ENCODE measurements at places on chromosomes 5 and 9.

DNA sequence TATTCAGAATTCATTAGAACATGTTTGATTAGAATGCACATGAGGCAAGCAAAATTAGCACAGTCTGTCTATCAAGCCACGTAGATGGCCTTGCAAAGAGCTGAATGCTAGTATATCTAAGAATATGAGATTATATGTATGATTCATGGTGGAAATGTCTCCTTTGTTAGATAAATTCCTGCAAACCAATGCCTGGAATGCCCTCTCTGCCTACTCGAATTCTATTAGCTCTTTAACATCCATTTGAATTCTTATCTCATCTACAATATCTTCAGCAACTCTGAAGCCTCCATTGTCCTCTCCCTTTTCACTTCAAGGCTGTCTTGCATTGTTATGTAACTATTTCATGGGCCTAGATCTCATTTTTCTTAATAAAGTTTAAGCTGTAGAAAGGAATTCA, 205.5 kb downstream of the TMC1 start:
- DNase-seq, result peak; percentile 11

- no peak for DNase-seq
Measured at GRCh38 chr5:22109315-22109714, 743.8 kb downstream of the CDH12 start.

DNA sequence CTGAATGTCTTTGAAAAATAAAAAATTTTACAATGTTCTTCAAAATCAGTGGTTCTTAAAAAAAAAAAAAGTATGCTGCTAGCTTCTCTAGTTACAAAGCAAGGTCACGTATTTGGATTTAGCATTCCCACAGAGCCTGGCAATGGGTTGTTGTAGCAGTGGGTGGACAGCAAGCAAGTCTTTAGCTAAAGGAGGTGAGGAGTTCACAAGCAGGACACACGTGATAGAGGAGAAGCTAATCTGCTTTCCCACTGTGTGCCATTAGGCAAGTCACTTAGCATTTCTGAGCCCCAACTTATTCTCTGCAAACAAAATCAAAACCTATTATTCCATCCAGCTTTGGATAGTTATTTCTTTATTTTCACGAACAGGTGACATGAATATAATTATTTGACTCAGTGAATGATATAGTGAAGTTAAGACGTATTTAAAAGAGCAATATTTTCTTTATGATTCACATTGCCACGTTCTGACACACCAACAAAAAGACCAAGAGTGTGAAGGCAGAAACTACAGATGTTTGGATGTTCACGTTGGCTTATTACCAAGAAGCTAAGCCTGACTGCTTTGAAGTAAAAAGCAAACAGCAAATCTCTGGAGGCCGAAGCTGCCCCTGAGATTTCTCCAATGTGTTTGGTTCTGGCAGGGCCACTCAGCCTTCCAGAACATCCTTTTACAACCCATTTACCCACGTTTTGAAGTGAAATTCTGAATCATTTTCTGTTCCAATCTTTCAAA, 612.1 kb upstream of the CDH6 start:
- no peak for DNase-seq

DNA sequence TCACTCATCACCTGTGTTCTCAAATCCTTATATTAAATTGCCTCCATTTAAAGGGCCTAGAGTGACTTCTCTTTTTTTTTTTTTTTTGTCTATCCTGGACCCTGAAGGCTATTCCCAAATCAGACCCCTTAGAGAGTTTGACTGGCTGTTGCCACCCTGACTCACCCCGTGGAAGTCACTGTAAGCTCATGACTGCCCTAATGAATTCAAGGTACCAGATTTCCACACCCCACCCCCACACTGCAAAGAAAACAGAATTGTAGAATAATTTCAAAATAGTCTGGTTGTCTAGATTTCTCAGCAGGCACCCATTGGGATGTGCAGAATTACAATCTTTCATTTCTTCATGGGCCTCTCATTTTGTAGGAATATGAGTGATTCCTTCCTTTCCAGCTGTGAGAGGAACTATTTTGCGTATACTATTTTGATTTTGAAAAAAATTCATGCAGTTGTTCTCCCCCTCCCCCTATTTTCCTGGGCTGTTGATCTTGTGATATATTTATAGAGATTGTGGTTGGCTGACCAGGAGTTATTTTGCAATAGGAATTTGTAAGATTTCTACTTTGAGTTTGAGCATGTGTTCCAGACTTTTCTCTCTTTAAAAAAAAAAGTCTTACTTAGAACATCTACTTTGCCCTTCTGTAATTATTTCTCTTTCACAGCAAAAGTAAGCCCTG, 79.1 kb downstream of the ZNF618 start:
- peak; percentile 94 for DNase-seq

GRCh38 chr5:172713113-172713808, 57.7 kb downstream of the DUSP1 start:
- DNase-seq, result no peak

DNA sequence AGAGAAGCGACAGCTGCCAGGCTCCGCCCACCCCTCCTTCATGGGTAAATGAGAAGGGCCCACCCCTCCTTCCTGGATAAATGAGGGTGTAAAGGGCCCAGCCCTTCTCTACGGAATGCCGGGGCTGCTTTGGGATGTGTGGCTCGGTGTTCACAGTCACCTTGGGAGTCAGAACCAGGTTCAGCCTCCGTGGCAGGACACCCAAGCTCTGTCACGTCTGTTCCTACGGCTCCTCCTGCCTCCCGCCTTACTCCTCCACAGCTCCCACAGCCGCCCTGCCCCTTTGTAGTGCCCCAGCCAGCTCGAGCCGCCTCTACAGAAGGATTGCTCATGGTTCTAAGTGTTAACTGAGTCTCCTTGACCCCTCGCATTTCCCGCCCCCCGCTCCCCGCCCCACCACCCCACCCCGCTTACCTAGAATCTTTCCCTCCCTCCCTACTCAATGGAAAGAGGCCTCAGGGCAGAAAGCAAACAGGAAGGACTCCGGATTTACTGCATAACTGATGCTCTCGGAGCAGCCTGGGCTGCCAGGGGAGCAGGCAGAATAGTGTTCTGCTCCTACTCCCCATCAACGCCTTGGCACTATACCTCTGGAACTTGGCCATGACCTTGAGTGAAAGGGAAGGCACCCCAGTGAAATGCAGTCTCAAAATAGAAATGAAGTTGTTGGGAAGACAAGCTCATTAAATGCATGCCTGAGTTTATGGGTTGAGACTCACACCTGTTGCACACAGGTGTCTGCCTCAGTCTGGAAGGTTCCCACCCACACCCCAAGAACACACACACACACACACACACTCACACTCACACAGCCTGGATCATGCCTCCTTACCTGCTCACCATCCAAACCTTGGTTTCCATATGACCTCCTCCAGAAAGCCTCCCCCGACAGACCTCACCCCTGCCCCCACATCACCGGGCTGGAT, 59.6 kb downstream of the NEURL1B start:
- DNase-seq, result no peak

DNA sequence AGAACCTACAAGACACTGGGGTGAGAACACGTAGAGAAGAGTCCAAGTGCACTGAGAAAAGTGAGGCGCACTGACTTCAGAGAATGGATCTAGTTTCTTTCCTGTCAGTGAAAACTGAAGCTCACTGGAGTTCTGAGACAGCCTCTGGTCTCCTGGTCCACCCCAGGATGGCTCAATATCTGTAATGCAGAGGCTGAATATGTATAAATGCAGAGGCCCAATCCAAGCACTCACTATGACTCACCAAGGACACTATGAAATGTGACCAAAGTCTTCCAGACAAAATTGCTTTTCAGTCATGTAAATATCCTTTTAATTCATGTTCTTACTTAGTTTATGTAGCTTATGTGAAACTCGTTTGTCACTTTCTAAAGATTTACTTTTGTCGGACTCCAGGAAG, 53.8 kb downstream of the NFIB start:
- no peak for DNase-seq

GRCh38 chr9:7433508-7434292, 365.9 kb downstream of the DMAC1 start:
- no peak for DNase-seq

- DNase-seq, result peak; percentile 25
Measured at GRCh38 chr9:133122935-133123611, 2.0 kb upstream of the RALGDS start.
